ENCODE measurements at places on chromosomes 11 and 22.

DNA sequence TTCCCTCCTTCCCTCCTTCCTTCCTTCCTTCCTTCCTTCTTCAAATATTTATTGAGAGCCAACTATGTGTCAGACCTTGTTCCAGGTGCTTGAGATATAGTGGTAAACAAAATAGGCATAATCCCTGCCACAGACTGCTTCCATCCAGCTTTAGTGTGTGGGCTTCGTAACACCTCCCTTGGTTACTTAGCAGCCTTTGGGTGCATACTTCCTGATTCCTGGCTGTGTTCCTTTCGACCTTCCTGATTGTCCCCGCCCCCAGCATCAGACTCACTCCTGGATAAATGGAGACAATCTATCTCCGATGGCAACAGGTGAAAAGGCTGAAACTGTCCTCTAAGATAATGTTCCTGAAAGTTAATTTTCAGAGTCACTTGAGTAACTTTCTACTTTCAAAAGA is 13.5 kb downstream of the CCDC81 start:
- DNase-seq = no peak

DNA sequence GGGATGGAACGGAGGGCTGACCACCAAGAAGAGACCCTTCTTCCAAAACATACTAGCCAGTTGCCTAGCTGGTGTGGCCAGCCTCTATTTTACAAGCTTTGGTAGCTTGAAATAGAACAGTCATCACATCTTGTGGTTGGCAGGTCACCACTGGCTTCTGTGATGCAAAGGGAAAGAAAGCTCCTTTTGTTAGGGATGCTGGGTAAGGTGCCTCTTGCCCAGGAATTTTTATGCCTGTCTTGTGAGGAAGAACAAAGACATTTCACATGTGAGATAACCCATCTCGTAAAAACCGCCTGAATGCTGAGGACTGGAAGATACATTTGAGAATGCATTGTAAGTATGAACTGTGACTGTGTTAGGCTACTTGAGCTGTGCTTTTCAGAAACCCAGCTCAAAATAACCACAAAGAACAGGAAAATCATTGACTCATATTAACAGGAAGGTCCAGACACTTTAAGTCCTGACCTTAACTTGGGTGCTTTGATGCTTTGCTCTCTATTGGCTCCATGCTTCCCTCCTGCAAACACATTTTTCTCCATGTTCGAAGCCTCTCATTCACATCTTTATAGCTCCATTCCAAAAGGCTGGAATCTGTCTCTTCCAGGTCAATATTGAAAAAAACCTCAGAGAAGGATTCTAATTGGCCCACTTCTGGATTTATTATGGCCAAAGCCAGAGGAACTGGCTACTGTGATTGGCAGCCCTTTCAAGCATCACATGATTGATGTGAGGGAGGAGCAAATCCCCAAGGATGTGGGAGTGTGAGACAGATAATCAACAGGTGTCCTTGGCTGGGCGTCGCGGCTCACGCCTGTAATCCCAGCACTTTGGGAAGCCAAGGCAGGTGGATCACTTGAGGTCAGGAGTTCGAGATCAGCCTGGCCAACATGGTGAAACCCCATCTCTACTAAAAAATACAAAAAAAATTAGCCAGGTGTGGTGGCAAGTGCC is 53.9 kb downstream of the MICAL2 start:
- DNase-seq = no peak

GRCh38 chr22:27666272-27666997 is 135.1 kb downstream of the MN1 start:
- DNase-seq = no peak

DNA sequence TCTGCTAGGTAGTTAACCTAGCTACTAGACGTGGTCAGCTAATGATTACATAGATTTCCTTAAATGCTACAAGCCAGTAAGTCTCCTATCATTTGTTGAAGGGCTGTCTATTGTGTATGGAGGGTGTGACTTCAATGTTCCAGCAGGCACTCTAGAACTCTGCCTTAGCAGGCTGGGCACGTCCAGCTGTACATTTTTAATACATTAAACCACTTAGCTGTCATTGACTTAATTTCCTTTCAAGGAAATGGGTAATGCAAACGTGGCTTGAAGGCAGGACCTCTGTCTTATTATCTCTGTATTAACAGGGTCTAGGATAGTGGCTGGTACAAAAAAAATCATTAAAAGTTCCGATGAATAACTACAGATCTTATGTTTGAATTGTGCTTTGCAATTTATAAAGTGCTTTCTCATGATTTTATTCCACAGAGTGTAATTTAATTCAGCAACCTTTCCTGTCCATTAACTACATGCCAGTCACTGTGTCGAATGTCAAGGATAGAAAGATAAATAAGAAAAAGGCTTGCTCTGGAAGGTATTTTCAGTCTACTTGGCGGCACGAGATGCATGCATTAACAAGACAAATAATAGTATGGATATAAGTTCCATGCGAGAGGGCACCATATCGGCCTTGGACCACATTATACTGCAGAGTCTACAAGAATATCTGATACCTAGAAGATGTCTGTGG is 60.3 kb downstream of the APOL3 start:
- no peak for DNase-seq

- DNase-seq = no peak
Measured at GRCh38 chr11:11122749-11123148, 230.3 kb downstream of the CSNK2A3 start.

GRCh38 chr11:113339929-113340589 is 25.7 kb downstream of the TTC12 start:
- DNase-seq = no peak

GRCh38 chr11:20598492-20598891 is 916 bp upstream of the SLC6A5 start:
- no peak for DNase-seq

DNA sequence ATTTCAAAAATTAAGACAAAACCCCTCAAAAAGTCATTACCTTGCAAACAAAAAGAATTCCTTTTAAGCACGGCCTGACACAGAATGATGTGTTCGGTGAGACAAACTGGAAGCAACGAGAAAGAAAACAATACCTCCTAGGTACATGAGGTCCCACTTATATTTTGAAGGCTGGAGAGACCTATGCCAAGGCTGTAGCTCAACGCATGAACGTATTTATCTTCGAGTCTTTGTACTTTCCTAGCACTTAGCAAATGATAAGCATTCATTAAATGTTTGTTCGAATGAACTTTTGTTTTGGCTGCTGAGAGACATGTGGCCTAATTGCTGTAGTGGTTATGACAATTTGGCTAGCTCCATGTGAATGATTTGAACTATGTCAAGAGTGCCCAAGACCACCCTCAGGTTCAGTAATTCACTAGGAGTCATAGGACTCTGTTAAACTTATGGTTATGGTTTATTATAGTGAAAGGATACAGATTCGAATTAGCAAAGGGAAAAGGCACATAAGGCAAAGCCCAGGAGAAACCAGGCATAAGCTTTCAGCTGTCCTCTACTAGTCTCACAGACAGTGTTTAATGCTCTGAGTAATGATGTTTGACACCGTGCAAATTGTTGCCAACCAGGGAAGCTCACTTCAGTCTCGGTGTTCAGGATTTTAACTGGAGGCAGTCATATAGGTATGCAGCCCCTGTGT is 26.0 kb upstream of the HORMAD2 start:
- DNase-seq = no peak
